ENCODE measurements at places on chromosomes 16 and 17.

DNA sequence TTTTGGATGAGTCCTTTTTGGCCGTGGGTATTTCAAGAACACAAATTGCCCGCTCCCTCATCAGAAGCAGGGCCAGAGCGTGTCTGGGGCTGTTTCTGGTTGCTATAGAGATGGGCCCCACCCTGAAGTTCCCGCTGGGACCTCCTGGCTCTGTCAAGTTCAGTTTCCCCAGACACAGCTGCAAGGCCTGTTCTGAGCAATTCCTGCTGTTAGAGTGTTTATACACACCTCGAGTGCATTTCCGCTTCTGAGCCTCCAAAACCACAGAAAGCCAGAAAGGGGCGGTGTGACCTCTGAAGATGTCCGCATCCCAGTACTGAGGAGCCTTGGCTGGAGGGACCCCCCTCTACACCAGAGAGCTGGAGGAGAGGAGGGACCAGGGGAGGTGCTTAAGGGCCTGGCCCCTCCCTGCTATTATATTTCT is 9.3 kb upstream of the WBP2 start:
- no peak overlapping the region for H3K4me3 ChIP-seq
- no peaks in the 10 kb centered on the region for H3K36me3 ChIP-seq
- H3K27ac ChIP-seq, result no peak overlapping the region
- peaks cover 20% of the 10 kb centered on the region for H3K4me1 ChIP-seq
- H3K27me3 ChIP-seq, result no peaks in the 10 kb centered on the region

GRCh38 chr16:23107117-23107516 is 42.1 kb downstream of the USP31 start:
- H3K4me3 ChIP-seq, result no peak overlapping the region
- no peaks in the 10 kb centered on the region for H3K4me1 ChIP-seq
- no peak overlapping the region for H3K27ac ChIP-seq
- no peaks in the 10 kb centered on the region for H3K36me3 ChIP-seq

- peak overlapping the region; percentile 53 for H3K4me3 ChIP-seq
- H3K27me3 ChIP-seq, result no peaks in the 10 kb centered on the region
- H3K36me3 ChIP-seq, result no peaks in the 10 kb centered on the region
- no peak for DNase-seq
These were observed 688 bp downstream of the ADAP2 start for GRCh38 chr17:30922235-30923030.

GRCh38 chr16:11219178-11219577 is 36.8 kb downstream of the SOCS1 start:
- no peak for DNase-seq
- H3K4me3 ChIP-seq, result no peak overlapping the region
- H3K27me3 ChIP-seq, result no peaks in the 10 kb centered on the region
- H3K36me3 ChIP-seq, result no peaks in the 10 kb centered on the region
- no peak overlapping the region for H3K27ac ChIP-seq
- no peaks in the 10 kb centered on the region for H3K4me1 ChIP-seq

DNA sequence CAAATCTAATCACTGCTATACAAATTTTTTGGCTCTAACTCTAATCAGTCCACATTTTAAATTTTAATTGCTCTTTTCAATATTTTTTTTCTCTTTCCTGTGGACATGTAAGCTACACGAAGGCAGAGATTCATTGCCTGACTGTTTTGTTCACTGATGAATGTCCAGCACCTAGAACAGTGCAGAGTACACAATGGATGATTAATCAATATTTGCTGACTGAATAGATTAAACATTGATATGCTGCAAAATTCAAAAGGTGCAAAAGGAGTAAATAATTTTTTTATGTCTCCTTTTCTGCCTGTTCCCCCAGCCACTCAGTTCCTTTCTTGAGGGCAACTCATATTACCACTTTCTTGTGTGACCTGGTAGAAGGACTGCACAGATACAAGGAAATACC is 32.8 kb downstream of the SCNN1B start:
- H3K4me1 ChIP-seq, result peaks cover 5% of the 10 kb centered on the region
- H3K4me3 ChIP-seq, result no peak overlapping the region
- H3K36me3 ChIP-seq, result no peaks in the 10 kb centered on the region
- DNase-seq, result no peak
- H3K27me3 ChIP-seq, result no peaks in the 10 kb centered on the region
- no peak overlapping the region for H3K27ac ChIP-seq

GRCh38 chr17:50903604-50904517 is 37.7 kb upstream of the TOB1 start:
- no peak overlapping the region for H3K4me3 ChIP-seq
- DNase-seq, result no peak
- peaks cover 17% of the 10 kb centered on the region for H3K4me1 ChIP-seq

DNA sequence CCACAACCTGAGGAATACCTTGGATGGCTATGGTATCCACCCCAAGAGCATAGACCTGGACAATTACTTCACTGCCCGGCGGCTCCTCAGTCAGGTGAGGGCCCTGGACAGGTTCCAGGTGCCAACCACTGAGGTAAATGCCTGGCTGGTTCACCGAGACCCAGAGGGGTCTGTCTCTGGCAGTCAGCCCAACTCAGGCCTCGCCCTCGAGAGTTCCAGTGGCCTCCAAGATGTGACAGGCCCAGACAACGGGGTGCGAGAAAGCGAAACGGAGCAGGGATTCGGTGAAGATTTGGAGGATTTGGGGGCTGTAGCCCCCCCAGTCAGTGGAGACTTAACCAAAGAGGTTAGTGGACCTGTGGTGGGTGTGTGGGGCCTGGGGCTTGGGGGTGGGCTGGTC is 3.1 kb downstream of the NFE2L1 start:
- H3K4me1 ChIP-seq, result peaks cover 41% of the 10 kb centered on the region
- no peak overlapping the region for H3K4me3 ChIP-seq
- no peaks in the 10 kb centered on the region for H3K27me3 ChIP-seq
- H3K27ac ChIP-seq, result no peak overlapping the region
- peaks cover 40% of the 10 kb centered on the region for H3K36me3 ChIP-seq
- DNase-seq, result no peak

DNA sequence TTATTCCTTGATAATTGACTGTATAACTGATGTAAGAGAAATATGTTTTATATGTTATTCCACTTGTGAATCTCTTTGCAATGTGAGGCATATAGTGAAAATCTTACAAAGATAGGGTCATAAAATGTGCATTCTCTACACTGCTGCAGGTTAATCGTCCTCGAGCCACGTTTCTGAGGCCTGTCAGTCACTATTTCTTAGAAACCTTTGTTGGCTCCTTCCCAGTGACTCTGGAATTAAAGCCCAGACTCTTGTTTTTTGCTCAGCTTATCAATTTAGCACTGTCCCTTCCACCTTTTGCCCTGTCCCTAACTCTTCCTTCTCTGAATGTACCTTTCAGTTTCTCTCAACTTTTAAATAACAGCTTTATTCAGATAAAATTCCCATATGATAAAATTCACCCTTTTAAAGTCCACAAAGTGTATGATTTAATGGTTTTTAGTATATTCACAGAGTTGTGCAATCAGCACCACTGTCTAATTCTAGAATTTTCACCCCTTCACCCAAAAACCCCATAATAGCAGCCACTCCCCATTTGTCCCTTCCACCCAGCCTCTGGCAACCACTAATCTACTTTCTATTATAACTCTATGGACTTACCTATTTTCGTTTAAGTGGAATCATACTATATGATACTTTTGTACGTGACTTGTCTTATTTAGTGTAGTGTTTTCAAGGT is 8.6 kb downstream of the TNRC6A start:
- H3K27me3 ChIP-seq, result no peaks in the 10 kb centered on the region
- H3K27ac ChIP-seq, result no peak overlapping the region
- H3K4me3 ChIP-seq, result no peak overlapping the region
- DNase-seq, result no peak

GRCh38 chr17:78368348-78368747 is 8.5 kb upstream of the SOCS3 start:
- H3K4me1 ChIP-seq, result peaks cover 6% of the 10 kb centered on the region
- DNase-seq, result no peak
- H3K27me3 ChIP-seq, result no peaks in the 10 kb centered on the region
- no peak overlapping the region for H3K27ac ChIP-seq

DNA sequence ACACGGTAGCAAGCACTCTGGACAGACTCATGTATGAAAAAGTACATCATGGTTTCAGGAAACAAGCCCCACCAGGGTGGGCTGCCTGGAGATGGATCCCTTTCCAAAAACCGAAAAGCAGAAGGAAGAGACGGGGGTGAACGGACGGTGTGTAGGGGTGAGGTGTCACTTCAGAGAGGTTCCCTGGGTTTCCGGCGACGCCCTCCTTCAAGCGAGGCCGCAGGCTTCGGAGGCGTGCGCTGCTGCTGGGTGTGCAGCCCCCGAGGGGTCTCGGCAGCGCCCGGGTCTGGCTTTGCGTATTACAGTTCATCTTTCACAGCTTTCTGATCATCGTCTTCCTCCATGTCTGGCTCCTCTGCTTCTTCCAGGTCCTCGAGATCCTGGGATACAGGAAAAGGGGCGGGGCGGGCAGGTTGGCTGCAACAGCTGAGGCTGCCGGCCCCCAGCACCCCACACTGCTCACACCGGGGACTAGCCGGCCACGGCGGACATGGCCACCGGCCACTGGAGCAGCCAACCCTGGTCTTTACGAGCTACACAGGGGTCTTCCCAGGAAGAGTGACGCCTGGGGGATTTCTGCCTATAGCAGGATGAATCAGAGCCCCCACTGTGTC is 9.0 kb upstream of the PPP1R27 start:
- no peaks in the 10 kb centered on the region for H3K27me3 ChIP-seq
- H3K36me3 ChIP-seq, result peaks cover 37% of the 10 kb centered on the region
- no peak overlapping the region for H3K27ac ChIP-seq
- H3K4me3 ChIP-seq, result no peak overlapping the region
- no peak for DNase-seq

- H3K27me3 ChIP-seq, result no peaks in the 10 kb centered on the region
- no peaks in the 10 kb centered on the region for H3K36me3 ChIP-seq
- H3K27ac ChIP-seq, result no peak overlapping the region
- H3K4me1 ChIP-seq, result peaks cover 14% of the 10 kb centered on the region
These were observed 4.8 kb upstream of the TBX2 start for GRCh38 chr17:61394630-61395408.

DNA sequence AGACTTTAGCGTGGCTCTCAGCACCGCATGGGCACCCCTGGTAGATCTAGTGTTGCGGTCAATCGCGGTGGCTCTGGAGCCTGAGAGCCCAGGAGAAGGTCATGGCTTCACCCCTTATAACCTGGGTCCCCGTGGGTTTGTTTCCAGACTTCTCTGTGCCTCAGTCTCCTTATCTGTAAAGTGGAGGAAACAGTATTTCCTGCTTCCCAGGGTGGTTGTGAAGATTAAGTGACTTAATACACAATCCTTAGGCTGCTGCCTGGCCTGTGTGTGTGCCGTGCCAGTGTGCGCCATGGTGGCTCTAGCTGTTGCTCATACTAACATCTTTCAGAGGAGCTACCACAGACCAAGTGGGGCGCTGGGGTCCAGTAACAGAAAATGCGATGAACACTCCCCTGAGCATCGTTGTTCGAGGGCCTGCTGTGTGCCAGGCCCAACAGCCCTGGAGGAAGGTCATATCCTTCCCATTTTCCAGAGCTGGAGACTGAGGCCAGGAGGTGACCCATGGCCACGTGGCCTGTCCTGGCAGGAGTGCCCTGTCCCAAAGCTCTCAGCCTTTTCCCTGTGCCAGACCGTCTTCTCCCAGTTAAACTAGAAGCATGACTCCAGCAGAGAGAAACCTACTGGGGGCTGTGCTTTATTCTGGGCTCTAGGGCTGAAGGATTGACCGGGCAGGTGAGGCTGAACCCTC is 70.1 kb downstream of the CMIP start:
- DNase-seq, result no peak
- no peak overlapping the region for H3K27ac ChIP-seq
- peaks cover 41% of the 10 kb centered on the region for H3K4me1 ChIP-seq
- no peaks in the 10 kb centered on the region for H3K27me3 ChIP-seq
- H3K4me3 ChIP-seq, result no peak overlapping the region

DNA sequence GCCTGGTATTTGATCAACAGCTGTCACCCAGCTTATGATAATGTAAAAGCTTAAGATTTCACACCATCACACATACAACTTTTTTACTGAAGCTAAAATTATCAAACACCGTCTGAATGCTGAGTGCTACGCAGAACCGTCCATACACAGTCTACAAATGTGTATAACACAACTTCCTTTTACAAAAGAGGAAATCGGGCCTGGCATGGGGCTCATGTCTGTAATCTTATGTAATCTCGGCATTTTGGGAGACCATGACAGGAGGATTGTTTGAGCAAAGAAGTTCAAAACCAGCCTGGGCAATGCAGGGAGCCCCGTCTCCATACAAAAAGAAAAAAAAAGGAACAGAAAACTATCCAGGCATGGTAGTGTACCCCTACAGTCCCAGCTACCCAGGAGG is 19.6 kb upstream of the QRICH2 start:
- no peaks in the 10 kb centered on the region for H3K27me3 ChIP-seq
- H3K36me3 ChIP-seq, result peaks cover 26% of the 10 kb centered on the region
- DNase-seq, result no peak
- H3K27ac ChIP-seq, result no peak overlapping the region
- H3K4me1 ChIP-seq, result no peaks in the 10 kb centered on the region

DNA sequence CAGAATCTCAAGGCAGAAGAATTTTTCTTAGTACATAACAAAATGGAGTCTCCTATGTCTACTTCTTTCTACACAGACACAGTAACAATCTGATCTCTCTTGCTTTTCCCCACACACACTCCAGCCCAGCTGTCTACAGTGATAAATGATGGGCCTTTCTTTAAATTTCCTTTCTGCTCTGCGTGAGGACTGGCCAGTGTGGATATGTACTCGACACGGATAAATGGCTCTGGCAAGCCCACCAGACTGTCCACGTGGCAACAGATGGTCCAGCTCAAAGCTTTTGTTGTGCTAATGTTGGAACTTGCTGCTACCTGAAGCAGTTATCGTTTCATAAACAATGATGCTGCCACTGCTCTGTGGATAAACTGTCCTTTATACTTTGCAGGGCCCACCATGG is 410.7 kb downstream of the TMEM114 start:
- no peak for DNase-seq
- no peaks in the 10 kb centered on the region for H3K4me1 ChIP-seq
- no peak overlapping the region for H3K27ac ChIP-seq
- H3K36me3 ChIP-seq, result no peaks in the 10 kb centered on the region
- H3K27me3 ChIP-seq, result no peaks in the 10 kb centered on the region

DNA sequence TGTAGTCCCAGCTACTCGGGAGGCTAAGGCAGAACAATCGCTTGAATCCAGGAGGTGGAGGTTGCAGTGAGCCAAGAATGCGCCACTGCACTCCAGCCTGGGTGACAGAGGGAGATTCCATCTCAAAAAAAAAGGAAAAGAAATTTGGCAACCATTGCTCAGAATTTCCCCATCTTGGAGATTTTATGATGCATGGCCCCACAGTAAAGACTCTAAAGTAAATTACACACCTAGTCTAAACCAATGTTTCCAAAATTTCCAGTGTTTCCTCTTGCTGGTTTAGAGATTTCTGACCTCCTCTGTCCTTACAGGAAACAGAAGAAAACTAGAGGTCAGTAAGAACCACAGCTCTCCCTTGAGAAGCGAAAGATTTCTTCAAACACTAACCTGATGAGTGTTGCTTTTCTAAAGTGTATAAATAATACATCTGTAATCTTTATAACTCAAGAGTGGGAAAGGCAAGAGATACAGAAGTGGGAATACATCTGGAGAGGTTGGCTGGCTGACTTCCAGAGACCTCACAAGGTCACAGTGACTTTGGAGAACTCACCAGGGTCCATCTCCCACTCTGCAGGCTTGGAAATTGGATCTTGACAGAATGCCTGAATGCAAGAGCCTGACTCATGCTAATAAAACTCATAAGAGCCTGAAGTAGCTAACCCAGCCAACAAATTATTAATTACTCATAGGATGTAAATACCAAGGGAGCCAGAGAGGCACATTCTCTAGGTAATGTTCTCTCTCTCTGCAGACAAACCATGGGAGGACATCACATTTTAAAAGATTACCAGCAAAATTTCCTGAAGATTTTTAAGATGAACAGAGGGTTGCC is 8.8 kb downstream of the ADAT1 start:
- H3K4me1 ChIP-seq, result no peaks in the 10 kb centered on the region
- H3K4me3 ChIP-seq, result no peak overlapping the region

Measured in HCT116 (cell line).